ENCODE measurements at places on chromosomes 1 and 21.

DNA sequence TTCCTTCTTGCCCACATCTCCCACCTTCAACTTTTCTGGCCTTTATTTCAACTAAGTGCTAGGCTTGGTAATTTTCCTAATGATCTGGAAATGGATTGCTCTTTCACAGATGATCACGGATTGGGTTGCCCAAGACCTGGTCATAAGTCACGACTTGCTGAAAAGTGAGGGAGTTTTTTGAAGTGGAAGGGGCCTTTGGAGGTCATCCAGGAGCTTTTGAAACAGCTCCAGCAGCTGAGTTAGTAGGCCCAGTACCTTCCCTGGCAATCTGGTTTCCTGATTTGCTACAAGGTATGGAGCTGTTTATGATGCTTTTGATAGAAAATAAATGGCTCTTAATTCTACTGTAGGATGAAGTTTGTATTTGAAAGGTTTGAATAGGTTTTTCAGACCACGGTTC lies 20.4 kb downstream of the GREM2 start:
- DNase-seq = no peak

DNA sequence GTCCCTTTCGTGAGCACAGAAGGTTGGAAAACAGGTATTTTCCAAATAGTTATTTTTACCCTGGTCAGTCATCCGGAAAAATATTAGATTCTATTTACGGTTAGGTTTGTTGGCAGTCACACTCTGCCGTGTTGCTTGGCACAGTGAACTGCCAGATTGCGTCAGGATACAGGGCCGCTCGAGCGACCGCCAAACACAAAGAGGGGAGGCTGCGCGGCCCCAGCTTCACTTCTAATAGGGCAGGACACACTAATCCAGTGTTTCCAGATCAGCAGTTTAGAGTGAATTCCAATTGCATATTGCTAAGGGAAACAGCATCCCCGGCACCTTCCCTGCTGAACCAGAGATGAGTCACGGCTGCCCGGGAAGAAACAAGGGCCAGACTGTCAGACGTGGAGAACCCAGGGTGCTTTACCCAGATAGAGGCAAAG lies 22.9 kb downstream of the UMODL1 start:
- DNase-seq = no peak

GRCh38 chr1:31434101-31434871 lies 21.3 kb downstream of the SERINC2 start:
- DNase-seq = no peak

- no peak for DNase-seq
Observed at GRCh38 chr1:66273656-66274055, 260.3 kb upstream of the SGIP1 start.

DNA sequence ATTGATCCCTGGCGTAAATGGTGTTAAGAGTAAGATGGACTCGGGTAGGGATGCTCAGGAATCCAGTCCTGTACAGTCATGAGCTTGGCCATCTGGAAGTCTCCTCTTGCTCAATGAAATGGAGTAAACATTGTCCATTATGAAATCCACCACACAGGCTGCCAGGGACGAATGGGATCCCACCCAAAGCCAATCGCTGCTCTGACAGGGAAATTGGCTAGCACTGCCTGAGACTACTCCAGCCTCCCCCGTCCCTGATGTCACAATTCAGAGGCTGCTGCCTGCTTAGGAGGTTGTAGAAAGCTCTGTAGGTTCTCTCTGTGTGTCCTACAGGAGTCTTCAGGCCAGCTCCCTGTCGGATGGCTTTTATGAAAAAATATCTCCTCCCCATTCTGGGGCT lies at the start of gene HSD11B1:
HSD11B1 (plus strand) TSS at position 263 of the 400 bp plus-strand sequence; CDS start at position 360, 97 bp downstream.
- DNase-seq = no peak

DNA sequence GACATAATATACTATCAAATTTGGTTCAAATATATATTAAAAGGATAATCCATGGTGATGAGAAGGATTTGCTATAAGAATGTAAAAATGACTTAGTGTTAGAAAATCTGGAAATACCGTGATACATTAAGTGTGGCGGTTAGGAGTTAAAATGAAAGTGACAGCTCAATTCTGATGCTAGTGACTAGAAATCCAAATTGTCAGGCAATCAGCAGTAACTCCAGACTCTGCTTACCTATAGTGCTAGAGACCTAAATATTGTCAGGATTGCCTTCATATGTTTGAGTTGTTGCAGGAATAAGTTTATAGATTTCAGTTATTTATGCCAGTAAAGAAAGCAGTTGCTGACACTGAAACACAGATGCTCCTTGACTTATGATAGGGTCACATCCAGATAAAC lies 737.4 kb downstream of the MRPL39 start:
- no peak for DNase-seq

GRCh38 chr1:75999034-75999433 lies 66.8 kb upstream of the ASB17 start:
- no peak for DNase-seq

DNA sequence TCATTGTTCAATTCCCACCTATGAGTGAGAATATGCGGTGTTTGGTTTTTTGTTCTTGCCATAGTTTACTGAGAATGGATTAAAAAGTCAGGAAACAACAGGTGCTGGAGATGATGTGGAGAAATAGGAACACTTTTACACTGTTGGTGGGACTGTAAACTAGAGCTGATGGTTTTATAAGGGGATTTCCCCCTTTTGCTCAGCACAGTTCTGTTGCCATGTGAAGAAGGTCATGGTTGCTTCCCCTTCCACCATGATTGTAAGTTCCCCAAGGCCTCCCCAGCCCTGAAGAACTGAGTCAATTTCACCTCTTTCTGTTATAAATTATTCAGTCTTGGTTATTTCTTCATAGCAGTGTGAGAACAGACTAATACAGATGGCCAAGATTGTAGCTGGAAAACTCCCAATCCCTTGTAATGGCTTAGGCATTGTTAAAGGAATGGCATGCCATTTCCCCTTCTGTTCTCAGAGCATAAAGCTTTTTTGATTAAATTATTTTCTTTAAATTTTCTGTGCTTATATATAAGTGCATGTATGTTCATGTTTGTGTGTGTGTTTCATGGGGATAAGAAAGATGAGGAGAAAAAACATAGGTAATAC lies 144.8 kb downstream of the BACH1 start:
- no peak for DNase-seq

DNA sequence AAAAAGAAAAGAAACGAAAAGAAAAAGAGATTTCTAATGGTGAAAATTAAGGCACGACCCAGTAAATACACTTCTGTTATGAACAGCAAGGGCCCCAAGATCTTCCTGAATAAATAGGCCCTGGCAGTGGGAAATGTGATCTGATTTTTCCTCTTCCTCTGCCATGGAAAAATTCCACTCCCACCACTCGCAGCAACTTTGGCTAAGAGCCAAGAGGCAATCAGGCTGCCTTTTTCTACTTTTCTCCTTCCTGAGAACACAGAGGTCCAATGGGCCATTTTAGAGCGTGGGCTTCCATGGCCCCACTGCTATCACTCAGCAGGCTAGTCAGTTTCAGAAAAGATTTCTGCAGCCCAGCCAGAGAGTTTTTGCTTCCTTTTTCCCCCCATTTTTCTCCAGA lies 33.7 kb upstream of the AK4 start:
- no peak for DNase-seq

- no peak for DNase-seq
Observed at GRCh38 chr1:14365301-14365988, 233.0 kb upstream of the KAZN start.

GRCh38 chr1:29601021-29601420 lies 364.7 kb downstream of the PTPRU start:
- DNase-seq = no peak

GRCh38 chr1:193283016-193283415 lies 96.6 kb upstream of the B3GALT2 start:
- DNase-seq = no peak

GRCh38 chr1:173506437-173506836 lies 29.3 kb downstream of the PRDX6 start:
- DNase-seq = no peak

GRCh38 chr1:26126321-26127084 lies 14.9 kb downstream of the PDIK1L start:
- peak; percentile 46 for DNase-seq

- peak; percentile 67 for DNase-seq
Observed at GRCh38 chr21:42309753-42310213, 5.4 kb downstream of the TFF3 start.

DNA sequence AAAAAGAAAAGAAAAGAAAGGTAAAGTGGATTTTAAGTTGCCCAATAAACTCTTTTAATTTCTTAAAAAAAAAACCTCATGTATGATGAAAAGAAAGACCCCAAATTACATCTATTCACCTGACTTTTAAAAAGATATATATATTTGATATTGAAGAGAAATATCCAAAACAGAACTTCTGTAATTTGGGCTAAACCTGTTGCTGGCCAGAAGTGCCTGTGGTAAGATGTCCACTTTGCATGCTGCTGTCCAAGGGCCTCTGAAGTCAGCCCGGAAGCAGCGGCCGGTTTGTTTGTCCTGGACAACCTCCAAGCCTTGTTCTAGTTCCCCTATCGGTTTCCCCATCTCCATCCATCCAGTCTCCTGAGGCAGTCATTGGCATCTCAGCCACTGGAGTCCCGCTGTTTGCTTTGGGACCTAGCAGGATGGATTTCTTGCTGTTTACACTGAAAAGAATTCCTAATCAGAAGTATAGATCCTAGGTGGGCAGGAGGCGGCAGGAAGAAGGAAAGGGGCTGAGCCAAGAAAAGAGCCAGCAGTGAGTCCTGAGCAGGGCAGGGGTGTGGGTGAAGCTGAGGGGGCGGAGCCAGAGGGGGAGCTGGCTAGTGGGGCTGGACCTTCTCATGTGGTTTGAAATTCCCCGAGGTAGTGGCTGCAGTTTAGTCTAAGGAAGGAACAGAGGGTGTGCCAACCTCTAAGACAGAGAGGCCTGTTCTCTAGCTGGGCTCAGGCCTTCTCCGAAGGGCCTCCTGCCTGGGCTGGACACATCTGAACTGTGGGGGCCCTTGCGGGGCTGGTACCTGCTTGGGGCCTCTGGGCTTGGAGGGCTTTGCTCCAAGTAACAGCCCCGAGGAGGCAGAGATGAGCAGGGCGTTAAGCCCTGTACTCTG lies 3.3 kb downstream of the NCMAP start:
- DNase-seq = no peak

DNA sequence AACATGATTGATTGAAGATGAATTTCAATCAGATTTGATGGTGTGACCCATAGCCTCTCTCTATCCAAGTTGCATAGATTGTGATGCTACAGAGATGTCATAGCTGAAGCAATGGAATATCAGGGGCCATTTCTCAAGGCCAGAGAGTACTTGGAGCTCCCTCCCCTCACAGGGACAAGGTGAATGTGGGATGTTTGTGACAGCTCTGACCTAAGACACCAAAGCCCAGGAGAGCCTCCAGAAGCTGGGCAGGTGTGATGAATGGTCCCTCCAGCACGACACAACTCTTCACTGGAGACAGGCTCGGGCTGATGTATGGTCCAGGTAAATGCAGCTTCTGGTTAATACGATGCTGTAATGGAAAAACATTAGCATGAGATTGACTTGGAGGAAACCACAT lies 101.0 kb upstream of the ZC3H12A start:
- DNase-seq = no peak

GRCh38 chr1:63880958-63881576 lies 107.2 kb downstream of the ROR1 start:
- no peak for DNase-seq

GRCh38 chr1:173117108-173117633 lies 66.4 kb upstream of the TNFSF18 start:
- DNase-seq = no peak

- no peak for DNase-seq
Observed at GRCh38 chr1:51733793-51734522, 117.1 kb downstream of the OSBPL9 start.

- DNase-seq = no peak
Observed at GRCh38 chr1:11944358-11944931, 9.9 kb downstream of the PLOD1 start.

DNA sequence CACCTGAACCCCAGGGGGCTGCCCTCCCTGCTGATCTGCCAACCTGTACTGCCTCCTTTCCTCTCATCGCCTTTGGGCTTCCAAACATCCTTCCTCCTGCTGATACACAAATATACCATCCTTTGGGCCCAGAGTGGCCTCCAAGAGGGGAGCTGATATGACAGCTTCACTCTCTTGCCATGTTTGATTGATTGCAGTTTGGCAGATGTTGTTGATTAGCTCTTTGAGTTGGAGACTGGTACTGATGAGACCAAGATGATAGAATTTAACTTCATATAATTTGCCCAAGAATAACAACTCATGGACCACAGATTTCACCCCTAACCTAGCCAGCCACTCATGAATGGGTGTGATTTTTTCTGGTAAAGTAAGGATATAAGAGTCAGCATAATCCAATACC lies 227.8 kb downstream of the HHAT start:
- no peak for DNase-seq

DNA sequence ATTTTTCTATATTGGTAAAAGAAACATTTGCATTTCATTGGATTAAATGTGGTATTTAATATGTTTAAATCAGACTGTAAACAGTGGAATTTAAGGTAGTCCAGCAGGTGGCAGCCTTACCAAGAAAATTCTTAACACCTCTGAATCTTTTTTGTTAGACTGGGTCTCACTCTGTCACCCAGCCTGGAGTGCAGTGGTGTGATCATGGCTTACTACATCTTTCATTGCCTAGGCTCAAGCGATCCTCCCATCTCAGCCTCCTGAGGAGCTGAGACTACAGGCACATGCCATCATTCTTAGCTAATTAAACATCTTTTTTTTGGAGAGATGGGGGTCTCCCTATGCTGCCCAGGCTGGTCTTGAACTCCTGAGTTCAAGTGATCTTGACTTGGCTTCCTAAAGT lies 98.8 kb downstream of the RABGAP1L start:
- DNase-seq = peak; percentile 3

DNA sequence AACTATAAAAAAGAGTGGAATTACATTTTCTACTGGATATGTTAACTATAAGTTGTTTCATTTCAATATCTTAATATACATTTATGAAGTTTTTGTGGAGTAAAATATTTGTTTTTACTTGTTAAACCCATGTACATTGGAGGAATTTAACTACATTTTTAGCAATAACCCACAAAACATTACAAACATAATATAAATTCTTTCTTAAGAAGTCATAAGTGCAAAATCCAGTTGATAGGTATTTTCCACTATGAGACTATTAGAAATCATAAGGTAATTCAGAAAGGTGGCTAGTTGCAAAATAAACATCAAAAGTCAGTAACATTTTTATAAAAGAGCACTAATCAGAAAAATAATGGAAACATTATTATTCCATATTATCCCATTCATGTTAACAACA lies 73.9 kb upstream of the RRP15 start:
- no peak for DNase-seq

DNA sequence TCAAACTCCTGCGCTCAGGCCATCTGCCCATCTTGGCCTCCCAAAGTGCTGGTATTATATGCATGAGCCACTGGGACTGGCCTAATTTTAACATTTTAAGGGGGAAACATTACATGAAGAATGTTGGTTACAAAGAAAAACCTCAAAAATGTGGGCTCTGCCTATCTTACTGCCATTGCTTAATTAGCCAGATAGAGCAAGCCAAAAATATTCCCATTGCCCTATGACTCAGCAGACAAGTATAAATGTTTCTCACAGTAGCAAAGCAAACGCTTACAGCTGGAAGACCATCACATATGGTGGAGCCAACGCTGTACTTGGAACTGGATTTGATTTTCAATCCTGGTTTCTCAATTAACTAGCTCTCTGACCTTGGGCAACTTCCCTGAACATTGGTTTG lies 502.0 kb downstream of the SMYD3 start:
- DNase-seq = no peak

Data from T-helper 2 cell (primary cell).